NAMALWA (cell line): ENCODE measurements at places on chromosomes 4 and X.

GRCh38 chr4:164779811-164780216 is 25.9 kb downstream of the SMIM31 start:
- peak; percentile 56 for DNase-seq

GRCh38 chr4:48904541-48905142 is 1.9 kb downstream of the OCIAD2 start:
- DNase-seq = no peak

GRCh38 chr4:141609243-141609642 is 27.1 kb upstream of the IL15 start:
- no peak for DNase-seq

DNA sequence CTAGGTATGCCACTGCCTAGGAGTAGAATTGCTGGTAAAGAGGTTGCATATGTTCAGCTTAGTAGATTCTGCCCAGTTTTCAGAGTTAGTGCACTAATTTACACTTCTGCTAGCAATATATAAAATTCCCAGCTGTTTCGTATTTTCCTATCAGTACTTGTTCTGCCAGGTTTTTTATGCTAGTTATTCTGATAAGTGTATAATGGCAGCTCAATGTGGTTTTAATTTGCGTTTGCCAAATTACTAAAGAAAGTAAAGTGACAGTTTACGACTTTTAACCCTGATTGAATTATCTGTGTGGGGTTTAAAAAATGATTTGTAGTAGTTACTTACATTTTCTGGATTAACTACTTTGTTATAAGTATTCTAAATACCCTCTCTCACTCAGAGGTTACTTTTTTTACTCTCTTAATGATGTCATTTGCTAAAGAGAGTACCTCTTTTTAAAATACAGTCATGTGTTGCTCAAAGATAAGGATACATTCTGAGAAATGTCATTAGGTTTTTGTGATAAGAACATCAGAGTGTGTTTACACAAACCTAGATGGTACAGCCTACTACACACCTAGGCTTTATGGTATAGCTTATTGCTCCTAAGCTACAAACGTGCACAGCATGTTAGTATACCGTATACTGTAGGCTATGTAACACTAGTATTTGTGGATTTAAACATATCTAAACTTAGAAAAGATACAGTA is 363.2 kb downstream of the IL15 start:
- DNase-seq = no peak

DNA sequence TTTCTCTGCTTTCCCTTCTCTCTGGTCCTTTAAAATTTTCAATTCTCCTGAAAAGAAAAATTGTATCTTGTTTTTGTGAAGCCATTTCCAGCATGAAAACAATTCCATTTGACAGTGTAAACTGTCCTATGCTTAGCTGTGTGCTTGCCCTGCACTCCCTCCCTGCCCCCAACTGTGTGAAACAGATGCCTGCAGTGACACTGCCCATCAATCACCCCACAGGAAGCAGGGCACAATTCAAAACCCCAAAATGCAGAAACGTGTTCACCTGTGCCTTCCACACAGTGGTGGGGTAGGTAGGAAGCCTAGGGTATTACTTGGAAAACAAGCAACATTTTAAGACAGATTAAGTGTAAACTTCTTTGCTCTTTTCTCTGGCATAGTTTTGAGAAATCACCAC is 6.2 kb upstream of the FHDC1 start:
- DNase-seq = no peak

GRCh38 chrX:14798805-14799397 is 74.0 kb downstream of the FANCB start:
- no peak for DNase-seq
